NCI-H774 (cell line): ENCODE measurements at places on chromosomes 11 and 22.
A peak's percentile ranks its signal among the peaks of the same experiment; 100 is the strongest.

DNA sequence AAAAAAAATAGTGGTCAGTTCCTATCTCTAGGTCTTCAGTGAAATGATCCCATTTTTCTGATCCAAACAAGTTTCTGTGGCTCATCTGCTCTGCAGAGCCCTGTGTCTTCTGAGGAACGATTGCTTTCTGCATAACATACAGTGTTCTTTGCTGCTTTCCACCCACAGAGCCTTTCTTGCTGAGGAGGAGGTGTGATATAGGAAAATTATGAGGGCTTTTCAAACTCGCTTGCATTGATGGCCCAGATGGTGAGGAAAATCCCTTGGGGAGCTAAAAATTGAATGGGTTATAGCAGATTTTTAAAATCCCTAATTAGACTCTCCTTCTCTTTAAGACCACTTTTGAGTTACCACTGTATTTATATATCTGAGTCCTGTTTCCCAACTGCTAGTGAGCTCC lies 31.3 kb downstream of the JAM3 start:
- DNase-seq = no peak

DNA sequence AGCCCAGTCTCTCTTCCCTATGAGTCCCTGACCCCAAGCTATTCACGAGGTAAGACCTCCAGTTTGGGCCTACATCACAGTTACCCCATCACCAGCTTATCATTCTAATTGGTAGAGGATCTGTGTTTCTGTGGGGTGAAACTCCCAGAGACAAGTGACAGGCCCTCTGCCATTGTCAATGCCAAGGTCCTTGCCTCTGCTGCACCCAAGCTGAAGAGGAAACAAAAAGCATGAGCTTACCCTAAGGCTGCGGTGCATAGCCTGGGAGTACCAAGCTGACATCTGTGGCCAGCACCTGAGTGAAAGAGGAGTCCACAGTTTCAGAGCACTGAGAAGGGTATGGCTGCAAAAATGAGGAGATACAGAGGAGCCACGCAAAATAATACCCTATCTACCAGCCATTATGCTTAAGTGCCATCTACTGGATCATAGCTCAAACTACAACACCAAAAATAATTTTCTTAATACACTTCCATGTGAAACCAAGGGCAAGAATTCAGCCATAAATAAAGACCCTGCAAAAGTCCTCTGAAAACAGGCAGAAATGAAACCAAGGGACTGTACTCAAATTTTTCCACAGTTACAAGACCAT lies 62.3 kb upstream of the ANO5 start:
- DNase-seq = peak; percentile 9

DNA sequence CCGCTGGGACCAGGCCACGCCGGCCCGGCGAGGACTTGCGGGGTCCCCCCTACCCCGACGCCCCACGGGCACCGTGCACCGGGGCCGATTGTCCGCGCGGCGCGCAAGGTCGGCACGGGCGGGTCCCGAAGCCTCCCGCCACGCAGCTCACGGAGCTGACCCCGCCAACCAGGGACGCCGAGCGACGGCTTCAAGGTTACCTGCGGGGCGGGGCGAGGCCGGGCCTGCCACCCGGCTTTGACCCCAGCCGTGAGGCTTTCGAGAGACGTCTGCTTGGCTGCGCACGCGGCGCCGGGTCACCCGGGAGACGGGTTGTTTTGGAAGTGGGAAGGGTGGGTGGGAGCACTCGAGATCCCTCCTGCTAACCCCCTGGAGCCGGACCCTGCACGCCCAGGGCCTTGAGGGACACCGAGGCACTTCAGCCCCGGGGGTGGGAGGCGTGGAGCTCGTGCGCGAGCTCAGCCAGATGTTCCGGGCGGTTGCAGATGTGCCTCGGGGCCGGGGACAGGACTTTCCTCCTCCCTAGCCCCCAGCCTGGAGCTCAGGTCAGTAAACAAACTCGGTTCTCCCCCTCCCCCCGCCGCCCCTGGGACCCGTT lies 3.2 kb upstream of the WNT11 start:
- peak; percentile 40 for DNase-seq

GRCh38 chr11:2511421-2512369 lies 66.9 kb downstream of the KCNQ1 start:
- DNase-seq = no peak

DNA sequence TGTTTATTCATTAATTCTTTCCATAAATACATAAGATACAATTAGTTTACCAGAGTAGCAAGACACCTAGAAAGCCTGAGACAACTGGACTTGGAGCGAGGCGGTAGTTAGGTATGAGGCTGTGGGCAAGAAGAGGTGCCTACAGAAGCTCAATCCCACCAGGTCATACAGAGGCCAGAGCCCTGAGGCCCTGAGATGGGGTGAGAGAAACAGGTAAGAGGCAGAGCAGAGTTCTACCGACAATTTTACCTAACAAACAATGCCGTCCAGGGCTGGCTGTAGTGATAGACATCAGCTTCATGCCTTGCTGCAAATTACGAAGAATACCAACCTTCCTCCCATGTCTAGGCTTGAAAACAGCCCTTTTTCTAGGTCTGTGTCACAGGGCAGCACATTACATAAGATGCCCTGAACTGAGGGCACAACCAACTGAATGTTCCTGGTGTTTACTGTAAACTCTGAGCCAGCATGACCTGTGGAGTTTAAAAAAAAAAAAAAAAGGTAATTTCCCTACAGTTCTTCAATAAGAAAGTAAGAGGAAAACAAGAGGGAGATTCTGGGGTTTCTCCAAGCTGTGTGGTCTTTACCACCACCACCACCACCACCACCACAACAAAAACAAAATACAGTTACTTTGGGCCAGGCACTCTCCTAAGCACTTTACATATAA lies 105.8 kb downstream of the GAB2 start:
- DNase-seq = no peak

DNA sequence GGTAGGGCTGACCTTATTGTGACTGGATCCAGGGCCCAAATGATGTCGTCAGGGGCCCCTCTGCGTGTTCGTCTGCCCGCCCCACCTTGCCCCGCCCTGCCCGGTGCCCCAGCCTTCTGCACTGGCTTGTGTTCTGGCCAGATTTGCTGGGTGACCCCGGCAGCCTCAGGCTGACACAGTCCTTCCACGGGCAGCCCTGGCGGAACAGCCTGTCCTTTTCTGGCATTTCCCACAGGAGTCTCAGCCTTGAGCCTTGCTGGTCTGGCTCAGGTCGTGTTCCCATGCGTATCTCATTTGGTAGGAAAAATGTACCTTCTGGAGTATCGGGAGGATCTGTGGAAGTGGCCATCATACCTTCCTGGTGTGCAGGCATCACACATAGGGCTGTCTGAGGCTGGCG lies 31.0 kb downstream of the IGHMBP2 start:
- DNase-seq = no peak

GRCh38 chr11:123653827-123654565 lies 428 bp downstream of the SCN3B start:
- peak; percentile 56 for DNase-seq

DNA sequence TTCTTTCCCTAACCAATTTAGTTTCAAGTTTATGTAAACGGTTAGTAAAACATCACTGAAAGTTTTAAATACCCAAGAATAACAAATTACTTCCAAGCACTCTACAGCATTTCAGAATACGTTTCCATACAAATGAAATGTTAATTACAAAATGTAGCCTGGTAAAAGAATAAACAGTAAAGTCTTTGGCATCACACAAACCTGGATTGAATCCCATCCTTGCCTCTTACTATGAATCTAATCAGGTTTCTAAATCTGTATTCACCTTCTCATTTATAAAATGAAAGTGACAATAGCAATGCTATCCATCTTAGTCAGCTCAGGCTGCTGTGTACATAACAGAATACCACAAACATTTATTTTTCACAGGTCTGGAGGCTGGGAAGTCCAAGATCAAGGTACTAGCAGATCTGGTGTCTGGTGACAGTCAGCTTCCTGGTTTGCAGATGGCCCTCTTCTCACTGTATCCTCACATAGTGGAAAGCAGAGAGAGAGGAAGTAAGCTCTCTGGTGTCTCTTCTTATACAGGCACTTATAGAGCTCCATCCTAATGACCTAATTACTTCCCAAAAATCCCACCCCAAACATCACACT lies 19.2 kb downstream of the FAM168A start:
- peak; percentile 22 for DNase-seq

DNA sequence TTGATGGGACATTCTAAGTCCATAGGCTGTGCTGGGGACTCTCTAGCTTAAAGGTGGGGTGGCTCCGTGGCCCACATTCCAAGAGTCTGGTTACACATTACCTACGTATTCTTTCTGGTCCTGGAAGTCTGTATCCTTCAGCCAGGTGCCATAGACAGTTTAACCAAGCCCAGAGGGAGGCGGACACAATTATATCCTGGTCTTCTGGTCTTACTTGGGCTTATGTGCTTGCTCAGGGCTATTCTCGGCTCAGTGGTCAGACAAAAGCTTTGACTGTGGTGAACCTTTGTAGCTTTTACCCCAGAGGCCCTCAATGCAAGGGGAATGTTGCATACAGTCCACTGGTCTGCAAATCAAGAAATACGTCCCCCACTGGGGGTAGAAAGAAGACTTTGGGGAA lies 3.4 kb upstream of the INCENP start:
- DNase-seq = no peak

DNA sequence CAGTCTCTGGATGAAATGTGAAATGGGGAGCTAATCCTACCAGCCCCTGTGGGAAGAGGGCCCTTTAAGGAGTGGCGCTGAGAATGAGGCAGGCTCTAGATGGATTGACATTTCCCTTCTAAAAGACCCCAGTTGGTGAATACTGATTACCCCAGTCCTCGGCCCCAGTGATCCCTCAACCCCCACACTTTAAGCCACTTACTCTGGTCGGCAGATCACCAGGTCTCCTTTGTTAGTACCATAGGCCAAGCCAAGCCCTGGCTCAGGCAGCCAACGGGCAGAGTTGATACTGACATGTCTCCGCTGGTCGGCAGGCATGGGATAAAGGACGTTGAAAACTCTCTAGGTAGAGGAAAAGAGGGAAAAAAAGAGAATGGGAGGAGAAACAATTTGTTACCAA lies 26.1 kb upstream of the CHRM4 start:
- no peak for DNase-seq

GRCh38 chr11:133906241-133906640 lies 50.5 kb downstream of the IGSF9B start:
- DNase-seq = no peak

- no peak for DNase-seq
Observed at GRCh38 chr11:62707277-62707861, at the start of the genes BSCL2 and GNG3. Gene BSCL2 (minus strand): TSS chr11:62707424. CDS start chr11:62707195, 229 bp downstream. Gene GNG3 (plus strand): TSS chr11:62707676. CDS start chr11:62708296, 620 bp downstream.

GRCh38 chr11:45475173-45475572 lies 189.0 kb upstream of the SYT13 start:
- DNase-seq = no peak

- no peak for DNase-seq
Observed at GRCh38 chr11:36000616-36001190, 56.8 kb downstream of the LDLRAD3 start.

- no peak for DNase-seq
Observed at GRCh38 chr11:116527180-116527991, 245.4 kb downstream of the BUD13 start.

DNA sequence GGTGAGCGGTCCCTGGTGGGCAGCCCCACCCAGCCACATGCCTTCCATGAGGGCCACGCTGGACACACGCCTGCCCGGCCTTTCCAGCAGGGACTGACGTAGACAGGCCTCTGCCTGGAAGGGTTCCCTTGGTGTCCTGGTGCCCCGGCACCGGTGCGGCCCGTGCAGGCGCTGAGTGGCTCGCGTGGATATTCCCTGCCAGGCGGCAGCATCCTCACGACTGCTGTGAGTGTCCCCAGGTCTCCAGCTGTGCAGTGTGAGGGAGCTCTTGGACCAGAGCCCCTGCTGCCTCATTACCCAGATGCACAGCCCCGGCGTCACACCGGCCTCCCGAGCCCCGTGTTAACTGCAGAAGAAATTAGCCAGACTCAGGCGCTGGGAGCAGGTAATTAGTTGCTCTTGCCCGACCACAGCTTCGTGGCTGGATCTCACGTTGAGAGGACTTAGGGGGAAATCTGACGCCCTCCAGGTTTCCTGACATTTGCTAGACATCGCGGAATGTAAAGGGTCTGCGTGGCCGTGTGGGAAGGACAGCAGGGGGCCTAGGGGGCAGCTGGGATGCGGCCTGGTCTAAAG lies 1196.3 kb downstream of the BRD1 start:
- DNase-seq = no peak

DNA sequence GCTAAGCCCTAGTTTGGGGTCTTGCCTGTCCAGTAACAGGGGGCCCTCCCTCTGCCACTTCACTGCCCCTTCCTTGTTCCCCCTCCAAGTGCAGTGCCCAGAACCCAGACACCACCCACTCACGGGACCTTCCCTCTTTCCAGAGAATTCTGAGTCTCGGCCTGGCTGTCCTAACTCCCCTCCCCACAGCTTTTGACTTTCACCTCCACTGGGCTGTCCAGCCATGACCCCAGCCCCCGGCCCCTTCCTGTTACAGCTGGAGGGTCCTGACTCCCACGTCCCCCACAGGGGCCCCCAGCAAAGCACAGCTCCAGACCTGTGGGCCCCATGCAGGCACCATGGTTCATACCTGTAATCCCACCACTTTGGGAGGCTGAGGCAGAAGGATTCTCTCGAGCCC lies 71.5 kb downstream of the BRD1 start:
- no peak for DNase-seq

DNA sequence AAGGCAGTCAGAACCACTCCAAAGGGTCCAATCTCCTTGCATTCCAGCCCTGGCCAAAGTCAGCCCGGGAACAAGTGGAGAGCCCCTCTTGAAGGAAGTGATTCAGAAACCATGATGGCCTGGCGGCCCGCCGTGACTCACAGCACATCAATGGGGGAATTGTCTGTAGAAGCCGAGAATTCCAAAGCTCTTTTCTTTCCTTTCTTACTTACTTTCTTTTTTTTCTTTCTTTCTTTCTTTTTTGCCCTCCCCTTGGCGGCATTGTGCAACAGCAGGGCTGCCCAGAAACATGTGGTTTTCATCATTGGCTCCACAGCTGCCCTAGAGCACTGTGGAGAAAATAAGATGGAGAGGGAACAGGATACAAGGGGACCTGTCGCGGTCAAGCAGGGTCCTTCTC lies 140.2 kb upstream of the TIMP3 start:
- DNase-seq = no peak

- DNase-seq = no peak
Observed at GRCh38 chr22:37571258-37571991, 8.5 kb downstream of the LGALS2 start.

DNA sequence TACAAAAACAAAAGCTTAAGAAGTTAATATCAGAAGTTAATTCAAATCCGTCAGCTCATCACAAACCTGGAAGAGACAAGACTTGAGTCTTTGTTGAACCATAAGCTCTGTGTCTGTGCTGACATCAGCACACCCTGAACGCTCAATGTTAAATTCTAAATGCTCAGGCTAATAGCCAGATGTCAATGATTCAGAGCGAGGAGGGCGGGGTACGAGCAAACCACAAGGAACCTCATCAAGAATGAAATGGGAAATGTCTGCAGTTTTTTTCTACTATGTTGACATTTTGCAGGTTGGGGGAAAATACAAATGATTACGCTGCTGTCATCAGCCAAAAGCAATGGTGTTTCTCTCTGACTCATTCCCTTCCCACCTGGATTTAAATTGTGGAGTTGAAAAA lies 1057.2 kb downstream of the NTM start:
- DNase-seq = no peak
